ENCODE measurements at places on chromosomes 11 and 22.

DNA sequence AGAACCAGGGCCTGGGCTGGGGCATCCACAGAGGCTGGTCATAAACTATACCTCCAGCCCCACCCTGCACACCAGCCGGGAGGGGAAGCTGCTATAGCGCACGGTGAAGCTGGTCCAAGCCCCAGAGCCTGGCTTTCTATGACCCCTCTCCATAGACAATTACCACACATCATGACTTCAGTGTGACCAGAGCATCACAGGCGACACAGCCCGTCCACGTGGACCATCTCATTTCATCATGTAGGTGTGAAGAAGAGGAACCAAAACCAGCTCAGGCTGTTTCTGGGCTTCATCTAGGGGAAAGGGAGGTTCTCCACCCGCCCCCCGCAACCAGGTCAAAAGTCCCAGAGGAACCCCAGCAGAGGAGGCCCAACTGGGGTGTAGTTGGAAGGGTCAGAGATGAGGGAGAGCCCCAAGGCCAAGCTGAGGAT lies 3.0 kb downstream of the CXCR5 start:
- DNase-seq = no peak

DNA sequence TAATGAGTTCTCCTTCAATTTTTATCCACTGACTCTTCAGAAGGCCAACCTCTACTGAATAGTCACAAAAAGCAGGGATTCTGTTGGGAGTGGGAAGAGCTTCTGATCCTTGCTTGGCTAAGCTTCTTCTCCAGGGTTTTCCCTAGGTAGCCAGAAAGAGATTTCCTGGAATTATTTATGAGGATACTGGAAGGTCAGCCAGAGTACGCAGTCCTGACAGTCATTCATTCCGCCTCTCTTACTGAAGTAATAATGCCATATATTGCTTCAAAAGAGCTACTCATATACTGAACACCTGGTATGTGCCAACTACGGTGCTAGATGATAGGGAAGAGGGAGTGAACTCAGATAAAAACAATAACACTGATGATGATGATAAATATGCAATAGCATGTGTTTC lies 116.1 kb downstream of the CCDC34 start:
- no peak for DNase-seq

- no peak for DNase-seq
Measured at GRCh38 chr22:49801391-49802060, 26.1 kb downstream of the BRD1 start.

DNA sequence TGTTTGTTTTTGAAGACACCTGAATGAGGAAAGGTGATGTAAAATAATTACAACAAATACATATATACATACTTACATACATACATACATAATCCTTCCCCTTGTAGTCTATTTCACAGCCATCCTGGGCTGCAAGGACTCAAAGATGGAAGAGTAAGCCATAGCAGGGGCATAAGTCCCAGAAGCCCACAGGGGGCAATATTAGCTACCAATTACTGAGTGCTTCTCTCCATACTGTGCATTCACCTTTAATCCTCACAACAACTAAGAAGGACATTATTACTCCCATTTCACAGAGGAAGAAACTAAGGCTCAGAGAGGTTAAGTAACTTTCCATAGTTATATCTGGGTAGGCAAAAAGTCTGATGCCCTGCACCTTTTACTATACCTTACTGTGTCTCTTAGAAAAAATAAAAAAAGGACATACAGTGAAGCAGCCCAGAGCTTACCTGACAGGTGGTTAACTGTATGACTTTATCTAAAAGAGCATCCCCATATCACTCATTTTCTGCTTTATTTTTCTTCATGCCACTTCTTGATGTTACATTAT lies 2.7 kb downstream of the SERGEF start:
- DNase-seq = no peak

GRCh38 chr11:17694494-17695110 lies 24.8 kb upstream of the MYOD1 start:
- no peak for DNase-seq

DNA sequence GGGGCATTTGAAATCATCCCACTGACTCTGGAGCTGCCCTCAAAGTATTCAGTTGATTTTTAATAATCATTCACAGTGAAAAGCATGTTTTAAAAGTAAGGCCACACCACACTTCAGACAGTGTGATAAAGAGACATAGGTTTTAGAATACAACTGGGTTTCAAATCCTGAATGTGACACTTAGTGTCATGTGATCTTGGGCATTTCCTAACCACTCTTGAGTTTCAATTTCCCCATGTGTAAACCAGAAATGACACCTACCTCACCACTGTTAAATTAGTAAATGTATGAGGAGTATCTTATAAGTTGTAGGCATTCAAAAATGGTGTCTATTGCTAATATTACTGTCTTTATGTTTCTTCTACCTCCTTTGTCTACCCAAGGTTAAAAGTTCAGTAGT lies 5.4 kb downstream of the TMEM123 start:
- no peak for DNase-seq

- DNase-seq = no peak
Measured at GRCh38 chr22:31244046-31244942, 32.2 kb downstream of the LIMK2 start.

DNA sequence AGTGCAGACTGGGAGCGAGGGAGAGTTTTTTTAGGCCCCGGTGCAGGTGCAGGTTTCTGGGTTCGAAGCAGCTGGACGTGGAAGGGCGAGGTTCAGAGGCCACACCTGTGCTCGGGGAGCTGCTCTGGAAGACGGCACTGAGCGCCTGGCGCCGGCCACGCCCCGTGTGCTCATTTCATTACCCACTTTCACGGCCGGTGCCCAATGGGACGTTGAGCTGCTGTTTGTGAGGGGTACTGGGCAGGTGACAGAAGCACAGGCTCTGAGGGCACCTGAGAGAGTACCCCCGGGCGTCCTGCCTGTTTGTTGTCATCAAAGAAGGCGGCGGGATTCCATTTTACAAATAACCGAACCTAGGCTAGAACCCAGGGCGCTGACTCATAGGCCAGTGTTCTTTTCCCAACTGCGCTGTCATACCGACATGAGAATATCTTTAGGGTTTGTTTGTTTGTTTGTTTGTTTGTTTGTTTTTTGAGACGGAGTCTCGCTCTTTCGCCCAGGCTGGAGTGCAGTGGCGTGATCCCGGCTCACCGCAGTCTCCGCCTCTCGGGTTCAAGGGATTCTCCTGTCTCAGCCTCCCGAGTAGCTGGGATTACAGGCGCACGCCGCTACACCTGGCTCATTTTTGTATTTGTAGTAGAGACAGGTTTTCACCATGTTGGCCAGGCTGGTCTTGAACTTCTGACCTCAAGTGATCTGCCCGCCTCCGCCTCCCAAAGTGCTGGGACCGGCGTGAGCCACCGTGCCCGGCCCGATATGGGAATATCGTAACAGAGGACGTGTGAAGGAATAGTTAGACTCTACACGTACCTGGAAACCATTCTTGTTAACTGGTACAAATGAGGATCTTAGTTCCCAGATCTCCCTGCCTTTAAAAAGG lies 16.6 kb upstream of the SPTBN2 start:
- no peak for DNase-seq

DNA sequence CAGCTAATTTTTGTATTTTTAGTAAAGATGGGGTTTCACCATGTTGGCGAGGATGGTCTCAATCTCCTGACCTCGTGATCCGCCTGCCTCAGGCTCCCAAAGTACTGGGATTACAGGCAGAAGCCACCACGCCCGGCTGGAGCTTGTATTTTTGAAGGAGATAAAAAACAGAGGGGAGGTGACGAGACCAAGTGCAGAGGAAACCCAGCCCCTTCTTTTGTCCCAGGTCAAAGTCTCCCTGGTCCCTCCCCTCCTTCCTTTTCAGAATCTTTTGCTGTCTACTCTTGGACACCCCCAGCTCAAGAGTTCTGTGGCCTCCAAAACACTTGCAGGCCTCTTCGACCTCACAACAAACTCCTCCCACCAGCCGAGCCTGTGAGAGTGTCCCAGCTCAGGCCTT lies 12.2 kb upstream of the TMEM184B start:
- DNase-seq = no peak

GRCh38 chr22:35274154-35274871 lies 17.0 kb downstream of the HMGXB4 start:
- no peak for DNase-seq

DNA sequence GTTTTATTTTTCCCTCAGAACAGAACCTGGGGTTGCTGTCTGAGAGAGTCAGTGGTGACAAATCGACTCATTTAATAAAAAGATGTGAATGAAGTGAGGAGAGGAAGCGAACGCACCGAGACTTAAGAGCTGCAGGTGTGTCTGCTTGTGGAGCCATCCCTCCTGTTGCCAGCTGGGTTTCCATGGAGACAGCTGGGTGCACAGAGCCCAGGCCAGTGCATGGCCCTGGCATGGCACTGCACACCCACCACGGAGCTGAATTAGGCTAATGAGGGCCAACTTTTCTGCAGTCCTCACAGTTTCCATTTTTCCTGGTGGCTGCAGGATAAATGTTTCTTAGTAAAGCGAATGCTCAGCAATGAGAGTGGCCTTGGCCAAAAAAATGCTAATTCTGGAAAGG lies 750.2 kb downstream of the OPCML start:
- DNase-seq = no peak

DNA sequence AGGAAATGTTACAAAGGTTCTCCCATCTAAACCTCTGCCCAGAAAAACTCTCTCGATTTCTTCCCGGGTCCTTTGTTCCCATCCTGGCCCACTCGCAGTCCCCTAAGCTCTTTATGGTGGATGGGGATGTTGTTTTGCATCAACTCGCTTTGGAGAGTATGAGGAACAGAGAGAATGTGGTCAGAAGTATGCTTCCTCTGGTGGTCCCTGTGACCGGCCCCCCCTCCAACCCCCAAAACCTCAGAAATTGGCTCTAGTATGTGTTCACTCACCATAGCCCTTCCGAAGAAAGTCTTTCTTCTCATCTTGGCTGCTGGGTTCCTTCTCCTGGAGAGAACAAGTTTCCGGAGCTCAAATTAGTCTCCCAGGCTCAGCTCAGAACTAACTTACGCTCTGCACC lies 54.4 kb downstream of the GRAMD1B start:
- DNase-seq = no peak

- DNase-seq = no peak
Measured at GRCh38 chr22:23363683-23364082, 183.4 kb downstream of the BCR start.

DNA sequence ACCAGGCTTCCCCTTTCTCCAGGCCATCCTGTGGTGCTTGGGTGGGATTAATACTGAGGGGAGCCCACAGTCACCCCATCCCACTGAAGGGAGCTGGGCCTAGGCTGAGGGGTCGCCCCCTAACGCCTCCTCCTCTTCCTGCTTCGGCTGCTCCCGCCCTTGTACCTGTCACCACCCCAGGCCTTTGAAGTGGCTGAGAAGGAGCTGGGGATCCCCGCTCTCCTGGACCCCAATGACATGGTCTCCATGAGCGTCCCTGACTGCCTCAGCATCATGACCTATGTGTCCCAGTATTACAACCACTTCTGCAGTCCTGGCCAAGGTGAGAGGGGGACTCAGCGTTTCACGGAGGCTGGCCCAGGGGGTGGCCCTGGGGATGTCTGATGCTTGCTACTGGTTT lies 6.1 kb downstream of the MICALL1 start:
- DNase-seq = no peak

GRCh38 chr11:70021586-70021985 lies 56.5 kb upstream of the ANO1 start:
- DNase-seq = no peak

- no peak for DNase-seq
Measured at GRCh38 chr22:32175683-32176644, 16.9 kb upstream of the C22orf42 start.

DNA sequence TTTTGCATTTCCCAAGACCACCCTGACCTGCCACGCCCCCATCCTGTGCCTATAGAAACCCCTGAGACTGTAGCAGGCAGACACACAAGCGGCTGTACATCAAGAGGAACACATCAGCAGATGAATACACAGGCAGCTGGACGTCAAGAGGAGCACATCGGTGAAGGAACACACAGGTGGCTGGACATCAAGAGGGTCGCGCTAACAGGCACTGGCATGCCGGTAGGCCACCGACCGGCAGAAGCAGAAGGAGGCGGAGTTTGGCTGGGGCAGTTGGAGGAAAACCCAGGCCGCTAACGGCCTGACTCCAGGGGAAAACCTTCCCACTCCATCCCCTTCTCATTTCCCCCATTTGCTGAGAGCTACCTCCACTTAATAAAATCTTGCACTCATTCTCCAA lies 5.4 kb upstream of the IPO7 start:
- no peak for DNase-seq

DNA sequence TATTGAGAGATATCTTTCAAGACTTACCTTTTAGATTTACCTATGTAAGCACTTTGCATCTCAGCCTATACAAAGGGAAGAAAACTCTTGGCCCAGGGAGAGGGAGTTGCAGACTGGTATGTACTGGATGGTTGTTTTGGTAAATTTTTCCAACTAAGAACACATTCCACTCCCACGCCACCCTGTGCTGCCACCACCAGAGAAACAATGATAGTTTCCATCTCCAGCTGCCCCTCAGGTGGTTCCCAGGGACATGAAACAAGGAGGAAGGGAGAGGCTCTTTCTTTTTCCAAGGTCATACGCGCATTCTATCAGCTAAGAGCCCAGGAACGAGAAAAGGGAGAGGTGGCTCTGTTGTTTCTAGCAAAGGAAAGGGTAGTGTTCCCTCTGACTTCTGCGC lies 34.4 kb downstream of the CCDC34 start:
- no peak for DNase-seq

GRCh38 chr11:62273284-62273683 lies 3.3 kb downstream of the SCGB2A2 start:
- no peak for DNase-seq

- DNase-seq = no peak
Measured at GRCh38 chr11:15128621-15129020, 13.9 kb downstream of the INSC start.

DNA sequence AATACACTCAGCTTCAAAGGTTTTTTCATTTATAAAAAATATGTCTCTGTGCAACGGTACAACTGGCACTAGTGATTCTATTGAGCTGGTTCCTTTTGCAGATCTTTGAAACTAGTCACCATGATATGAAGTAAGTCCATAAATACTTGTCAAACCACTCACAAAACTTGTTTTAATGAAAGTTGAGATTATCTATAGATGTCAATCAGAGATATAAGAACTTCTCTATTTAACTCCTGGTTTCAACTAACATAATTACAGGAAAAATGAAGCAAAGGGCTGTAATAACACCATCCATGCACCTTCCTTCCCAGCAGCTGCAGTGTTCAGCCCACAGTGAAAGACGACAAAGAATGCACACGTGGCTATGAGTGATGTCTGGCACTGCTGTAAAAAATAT lies 44.7 kb downstream of the TMEM123 start:
- DNase-seq = no peak

Measured in right forelimb (tissue), 1 donor.